CD4-positive, alpha-beta T cell treated with Interleukin-21 for 1 hour (primary cell): ENCODE measurements at places on chromosomes 7 and 10.

GRCh38 chr7:52017802-52018679 is 701.4 kb upstream of the COBL start:
- DNase-seq, result no peak

DNA sequence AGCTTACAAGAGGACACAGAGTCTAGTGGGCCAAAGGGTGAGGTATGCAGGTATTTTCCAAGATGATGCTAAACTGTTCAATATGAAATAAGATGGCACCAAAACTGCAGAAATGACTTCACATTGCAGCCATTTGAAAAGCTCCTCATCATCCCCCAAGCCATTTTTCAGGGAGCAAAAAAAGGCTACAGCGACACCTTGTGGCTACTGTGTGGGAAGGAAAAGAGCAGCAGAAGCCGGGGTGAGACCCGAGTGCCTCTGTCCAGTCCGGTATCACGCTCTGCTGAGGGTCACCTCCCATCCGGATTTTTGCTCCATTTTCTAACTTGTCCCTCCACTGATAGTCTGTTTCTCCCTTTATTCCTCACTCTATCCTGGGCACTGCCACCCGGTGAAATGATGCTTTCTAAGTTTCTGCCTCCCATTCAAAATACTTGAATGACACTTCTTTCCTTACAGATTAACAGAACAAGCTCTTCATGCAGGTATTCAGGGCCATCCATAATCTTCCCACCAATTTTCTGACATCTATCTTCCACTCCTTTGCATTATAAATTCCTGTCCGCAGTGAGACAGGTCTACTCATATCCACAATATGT is 220.2 kb downstream of the DGKI start:
- peak; percentile 8 for DNase-seq

DNA sequence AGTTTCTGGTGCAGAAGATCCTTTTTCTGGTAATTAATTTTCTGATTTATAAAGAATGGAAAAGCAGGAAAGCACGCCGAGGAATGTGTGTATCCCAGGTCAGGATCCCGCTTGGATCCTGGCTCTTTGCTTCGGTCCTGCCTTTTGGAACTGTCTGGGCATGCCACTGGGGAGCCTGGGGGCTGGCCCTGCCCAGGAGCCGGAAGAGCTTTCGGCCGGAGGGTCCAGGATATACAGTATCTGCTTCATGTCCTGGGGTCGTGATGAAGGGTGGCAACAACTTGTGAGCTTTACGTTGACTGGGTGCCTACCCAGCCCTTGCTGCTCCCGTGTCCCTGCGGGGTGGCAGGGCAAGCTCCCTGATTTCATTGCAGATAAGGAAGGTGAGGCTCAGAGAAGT is 2.4 kb downstream of the SH2D4B start:
- DNase-seq, result no peak

- no peak for DNase-seq
Observed at GRCh38 chr10:77101341-77101740, 536.3 kb downstream of the KCNMA1 start.

DNA sequence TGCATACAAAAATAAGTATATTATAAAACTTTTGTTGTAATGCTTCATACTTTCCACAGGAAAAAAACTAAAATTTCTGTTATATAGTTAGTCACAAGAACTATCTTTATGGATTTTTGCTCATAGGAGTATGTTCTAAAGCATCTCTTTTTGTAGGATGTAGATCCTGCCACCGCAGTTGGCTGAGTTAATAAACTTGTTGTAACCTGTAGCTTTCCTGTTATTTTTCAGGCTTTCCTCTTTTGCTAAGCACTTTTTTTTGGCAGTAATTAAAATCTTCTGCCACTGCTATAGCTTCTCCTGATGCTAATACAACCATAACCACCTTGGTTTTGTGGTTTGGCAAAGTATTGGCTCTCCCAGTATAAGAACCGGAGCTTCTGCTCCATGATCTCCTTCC is 60.3 kb downstream of the WNT2 start:
- DNase-seq, result no peak

GRCh38 chr10:42866115-42866995 is 83.8 kb downstream of the BMS1 start:
- DNase-seq, result peak; percentile 54

GRCh38 chr10:80324086-80324485 is 32.5 kb downstream of the DYDC1 start:
- DNase-seq, result no peak

GRCh38 chr7:115066634-115067033 is 144.7 kb downstream of the MDFIC start:
- DNase-seq, result no peak

DNA sequence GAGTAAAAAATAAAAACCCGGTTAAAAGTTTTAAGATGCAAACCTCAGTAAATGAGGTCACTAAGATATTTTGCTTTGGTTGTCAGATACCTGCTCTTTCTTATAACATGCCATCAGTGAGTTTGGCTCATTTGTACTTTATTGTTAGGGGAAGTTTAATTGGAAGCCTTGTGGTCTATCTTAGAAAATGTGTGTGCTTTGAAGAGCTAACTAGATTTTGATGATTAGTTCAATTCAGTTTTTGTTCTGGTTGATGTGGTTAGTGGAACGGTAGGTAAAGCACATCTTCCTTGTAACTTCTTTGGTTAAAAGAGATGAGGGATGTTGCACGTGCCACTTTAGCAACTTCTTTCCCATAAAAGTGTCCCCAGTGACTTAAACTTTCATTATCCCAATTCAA is 353.4 kb upstream of the GALNT17 start:
- DNase-seq, result peak; percentile 45

DNA sequence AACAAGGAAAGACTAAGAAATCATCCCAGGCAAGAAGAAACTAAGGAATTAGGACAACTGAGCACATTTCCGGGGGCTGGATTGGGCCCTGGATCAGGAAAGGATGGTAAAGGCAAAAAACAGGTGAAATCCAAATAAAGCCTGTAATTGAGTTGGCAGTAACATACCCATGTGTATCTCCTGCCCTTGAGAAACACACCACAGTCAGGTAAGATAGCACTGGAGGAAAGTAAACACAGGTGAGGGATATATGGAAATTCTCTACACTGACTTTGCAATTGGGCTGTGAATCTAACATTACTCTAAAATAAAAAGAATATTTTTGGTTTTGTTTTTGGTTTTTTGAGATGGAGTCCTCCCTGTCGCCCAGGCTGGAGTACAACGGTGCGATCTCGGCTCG is 140.2 kb upstream of the FRMD4A start:
- DNase-seq, result no peak

DNA sequence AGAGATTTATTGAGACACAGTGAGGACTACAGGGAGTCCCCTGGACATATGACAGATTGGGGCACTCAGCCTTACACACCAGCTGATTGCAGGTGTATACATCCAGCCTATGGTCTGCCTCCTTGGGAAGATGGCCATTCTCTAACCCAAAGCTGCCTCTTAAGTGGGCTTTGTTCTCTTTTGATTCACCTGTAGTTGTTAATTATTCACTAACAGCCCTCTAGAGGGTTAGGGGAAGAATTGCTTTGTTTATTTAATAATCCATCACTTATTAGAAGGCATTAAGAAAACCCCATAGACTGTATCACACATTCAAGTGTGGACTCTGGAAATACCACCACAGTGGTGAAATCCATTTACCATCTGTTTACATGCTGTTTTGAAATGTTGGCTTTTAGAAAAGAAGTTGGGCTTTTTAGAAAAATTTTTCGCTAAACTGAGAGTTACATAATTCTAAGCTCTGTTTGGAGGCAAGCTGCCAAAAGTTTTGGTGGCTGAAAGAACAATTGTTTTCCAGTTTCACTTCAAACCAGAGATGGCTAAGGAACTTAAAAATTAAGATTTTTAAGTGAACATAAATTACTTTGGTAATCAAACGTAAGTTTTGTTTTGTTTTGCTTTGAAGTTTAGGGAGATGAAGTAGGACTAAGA is 379.1 kb downstream of the ADRA2A start:
- no peak for DNase-seq

GRCh38 chr7:127988751-127989150 is 42.5 kb downstream of the LRRC4 start:
- no peak for DNase-seq

GRCh38 chr7:74312418-74313028 is 23.3 kb downstream of the CLIP2 start:
- DNase-seq, result no peak

- DNase-seq, result no peak
Observed at GRCh38 chr7:92749832-92750446, 86.4 kb downstream of the CDK6 start.

DNA sequence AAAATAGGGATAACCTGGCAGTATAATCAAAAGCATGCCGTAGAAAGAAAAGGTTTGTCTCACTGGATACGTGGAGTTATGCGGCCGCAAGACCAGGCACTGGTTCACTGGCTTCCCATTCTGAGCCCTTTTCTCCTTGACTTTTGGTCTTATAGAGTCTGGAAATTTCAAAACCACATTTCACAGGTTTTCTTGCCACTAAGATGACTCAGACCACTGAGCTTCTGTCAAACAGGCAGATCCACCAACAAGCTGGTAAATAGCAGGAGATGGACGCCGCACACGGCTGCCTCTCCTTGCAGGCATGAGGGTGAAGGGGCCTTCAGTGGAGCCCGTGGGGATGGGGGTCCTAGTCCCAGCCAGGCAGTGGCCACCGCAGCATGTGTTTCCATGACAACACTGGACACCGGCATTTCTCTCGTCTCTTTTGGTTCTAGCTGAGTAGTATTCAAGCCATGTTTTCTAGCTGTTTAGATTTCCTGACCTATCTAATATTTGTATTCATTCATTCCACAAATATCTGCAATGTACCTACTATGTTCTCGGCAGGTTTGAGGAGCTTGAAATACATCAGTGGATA is 55.5 kb downstream of the KLF6 start:
- no peak for DNase-seq

GRCh38 chr7:44222776-44223261 is 22.0 kb downstream of the YKT6 start:
- DNase-seq, result no peak

DNA sequence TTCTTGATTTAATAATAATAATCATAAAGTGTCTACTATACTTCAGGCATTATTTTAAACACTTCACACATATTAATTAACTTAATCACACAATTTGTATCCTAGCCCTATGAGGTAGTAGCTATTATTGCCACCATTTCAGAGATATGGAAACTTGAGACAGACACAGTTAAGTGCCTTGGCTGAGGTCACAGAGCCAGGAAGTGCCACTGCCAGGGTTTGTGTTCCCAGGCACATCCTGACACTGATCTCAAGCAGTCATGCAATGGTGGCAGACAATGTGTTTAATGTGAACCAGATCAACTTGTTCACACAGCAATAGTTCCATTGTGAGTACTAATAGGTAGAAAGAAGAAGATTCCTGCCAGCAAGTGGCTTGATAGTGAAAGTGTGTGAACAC is 666.0 kb downstream of the SUGCT start:
- DNase-seq, result no peak

GRCh38 chr10:49752584-49752983 is 9.5 kb downstream of the OGDHL start:
- no peak for DNase-seq

- DNase-seq, result no peak
Observed at GRCh38 chr7:35249537-35249907, 4.4 kb downstream of the TBX20 start.

DNA sequence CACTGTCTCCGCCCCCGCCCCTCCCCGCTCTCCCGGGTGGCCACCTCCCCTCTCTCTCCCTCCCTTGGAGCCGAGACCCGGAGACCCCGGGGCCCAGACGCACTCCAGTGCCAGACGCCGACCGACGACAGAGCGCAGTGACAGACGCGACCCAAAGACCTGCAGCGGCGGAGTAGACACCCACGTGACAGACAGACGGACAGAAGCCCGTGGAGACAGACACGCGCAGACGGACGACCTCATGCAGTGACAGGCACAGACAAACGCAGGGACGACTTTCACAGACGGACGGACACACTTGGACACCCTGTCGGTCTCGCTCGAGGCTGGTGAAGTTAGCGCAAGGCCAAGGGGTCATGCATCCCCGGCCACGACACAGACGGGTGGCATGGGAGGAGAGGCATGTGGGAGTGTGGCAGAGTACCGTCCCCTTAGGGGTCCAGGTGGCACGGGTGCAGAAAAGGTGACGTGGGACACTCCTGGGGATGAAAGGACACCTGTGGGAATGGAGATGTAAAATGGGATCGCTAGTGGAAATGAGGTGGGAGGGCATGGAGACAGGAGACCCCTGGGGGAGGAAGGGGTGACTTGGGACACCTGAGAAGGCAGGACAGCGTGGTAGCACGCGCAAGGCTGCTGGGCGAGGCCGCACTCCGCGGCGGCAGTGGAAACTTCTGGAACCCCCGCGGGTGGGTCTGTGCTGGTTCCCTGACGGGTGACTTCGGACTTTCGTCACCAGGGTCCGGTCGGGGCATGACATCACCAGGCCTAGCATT is 456 bp upstream of the ACHE start:
- peak; percentile 56 for DNase-seq

DNA sequence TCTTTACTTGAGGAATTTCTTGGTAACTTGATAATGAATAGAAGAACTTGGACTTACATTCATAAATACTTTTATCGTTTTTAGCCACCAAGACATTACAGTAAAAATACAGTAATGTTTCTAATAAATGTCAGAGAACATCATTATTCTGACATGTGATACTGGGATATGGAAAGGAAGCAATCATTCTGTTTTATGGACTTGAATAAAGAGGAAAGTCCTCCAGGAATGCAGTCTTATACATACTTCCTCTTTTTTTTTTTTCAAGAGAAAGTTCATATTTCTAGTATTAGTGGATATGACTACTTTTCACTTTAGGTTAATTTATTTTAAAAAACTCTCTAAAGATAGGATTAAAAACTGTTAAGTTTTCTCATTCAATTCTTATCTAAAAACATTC is 220.0 kb upstream of the SEMA3C start:
- no peak for DNase-seq

- DNase-seq, result peak; percentile 53
Observed at GRCh38 chr10:22002591-22003176, 846 bp downstream of the DNAJC1 start.

DNA sequence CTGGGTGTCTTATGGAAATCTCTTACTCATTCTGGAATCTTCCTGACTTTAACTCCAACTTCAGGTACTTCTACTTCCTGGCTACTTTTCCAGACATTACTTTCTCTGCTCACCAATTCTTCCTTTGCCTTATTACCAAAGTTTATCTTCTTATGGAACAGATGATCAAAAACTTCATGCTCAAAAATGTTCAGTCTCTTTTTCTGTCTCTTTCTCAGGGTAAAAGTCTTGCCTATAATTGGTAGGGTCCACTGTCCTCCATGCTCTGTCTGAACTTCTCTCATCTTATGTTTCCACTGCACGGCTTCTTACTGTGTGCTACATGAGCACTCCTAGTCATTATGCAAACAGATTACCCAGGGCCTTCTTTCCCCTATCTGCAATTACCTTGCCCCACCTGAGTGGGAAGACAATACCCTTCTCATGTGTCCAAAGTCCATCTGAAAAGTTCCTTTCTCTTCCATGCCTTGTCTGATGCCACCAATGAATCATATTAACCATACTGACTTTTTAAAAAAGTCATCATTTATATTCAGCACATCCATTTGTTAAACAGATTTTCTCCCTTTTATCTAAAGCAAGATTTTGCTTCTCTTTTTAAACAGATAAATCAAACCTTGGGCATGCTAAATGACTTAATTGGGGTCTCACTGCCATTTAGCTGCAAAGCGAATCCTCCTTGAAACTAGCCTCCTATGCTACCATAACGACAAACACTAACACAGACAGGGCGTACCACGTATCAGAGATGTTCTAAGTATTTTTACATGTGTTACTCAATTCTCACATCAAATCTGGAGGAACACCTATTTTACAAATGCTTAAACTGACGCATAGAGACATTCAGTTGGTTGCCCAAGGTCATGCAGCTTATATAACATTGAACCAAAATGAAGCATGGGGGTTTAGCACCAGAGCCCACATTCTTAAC is 48.8 kb downstream of the SEMA3C start:
- DNase-seq, result no peak
